ENCODE measurements at places on chromosomes 6 and 20.

- DNase-seq, result no peak
Observed at GRCh38 chr20:8187740-8188139, 55.7 kb downstream of the PLCB1 start.

GRCh38 chr6:129679275-129679674, 30.7 kb downstream of the ARHGAP18 start:
- DNase-seq, result no peak

DNA sequence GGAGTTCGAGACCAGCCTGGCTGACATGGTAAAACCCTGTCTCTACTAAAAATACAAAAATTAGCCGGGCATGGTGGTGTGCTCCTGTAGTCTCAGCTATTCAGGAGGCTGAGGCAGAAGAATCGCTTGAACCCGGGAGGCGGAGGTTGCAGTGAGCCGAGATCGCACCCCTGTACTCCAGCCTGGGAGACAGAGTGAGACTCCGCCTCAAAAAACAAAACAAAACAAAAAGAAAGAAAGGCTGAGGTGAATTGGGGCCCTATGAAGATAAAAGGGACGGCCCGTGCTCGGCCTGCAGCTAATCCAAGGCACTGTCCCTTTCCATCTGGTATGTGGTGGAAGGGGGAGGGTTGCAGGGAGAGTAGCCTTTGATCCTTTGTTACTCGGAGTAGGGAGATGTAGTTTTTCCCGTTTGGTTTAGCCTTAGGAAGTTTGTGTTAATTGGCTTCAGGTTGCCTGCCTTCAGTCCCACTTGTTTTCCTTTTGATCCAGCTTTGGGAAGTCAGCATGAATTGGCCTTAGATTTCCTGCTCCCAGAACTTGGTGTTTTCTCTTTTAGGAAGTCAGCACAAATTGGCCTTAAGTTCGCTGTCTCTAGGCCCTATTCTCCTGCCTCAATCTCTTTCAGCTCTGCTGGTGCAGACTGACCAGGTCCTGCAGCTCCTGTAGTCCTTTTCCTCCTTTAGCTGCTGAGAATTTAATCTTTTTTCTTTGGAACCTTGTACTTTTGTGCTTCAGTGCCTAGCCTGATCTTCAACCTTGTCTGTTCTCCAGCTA, 36.1 kb upstream of the PAQR8 start:
- DNase-seq, result no peak

DNA sequence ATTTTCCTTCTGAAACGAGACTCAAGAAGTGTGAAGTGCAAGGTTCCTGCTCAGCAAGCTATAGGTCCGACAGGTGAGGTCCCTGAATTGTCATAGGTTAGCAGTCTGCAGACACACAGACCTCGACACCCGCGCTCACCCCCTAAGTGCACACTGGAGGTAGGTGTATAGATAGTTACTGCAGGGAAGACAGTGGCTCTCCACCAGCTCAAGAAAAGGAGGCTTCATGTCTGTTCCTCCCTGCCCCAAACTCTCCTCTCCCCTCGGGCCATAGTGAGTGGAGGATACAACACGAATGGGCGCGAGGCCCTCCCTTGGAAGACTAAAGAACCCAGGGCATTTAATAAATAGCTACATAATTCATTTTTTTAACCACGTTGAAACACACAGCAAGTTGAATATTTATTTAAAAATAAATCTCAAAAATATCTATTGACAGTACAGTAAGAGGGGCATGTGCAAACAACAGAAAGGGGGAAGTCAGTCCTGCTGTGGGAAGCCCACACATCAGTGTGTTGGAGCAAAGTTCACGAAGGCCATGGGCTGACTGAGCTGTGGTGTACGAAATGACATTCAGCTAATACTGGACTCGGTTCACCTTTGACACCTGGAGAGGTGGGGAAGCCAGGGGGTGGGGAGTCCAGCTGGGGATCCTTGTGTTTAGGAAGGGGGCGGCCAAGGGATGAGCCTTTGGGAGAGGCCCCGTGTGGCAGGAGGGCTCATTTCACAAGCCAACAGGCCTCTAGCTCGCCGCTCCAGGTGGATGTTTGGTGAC, 10.7 kb downstream of the SPATA2 start:
- DNase-seq, result no peak

DNA sequence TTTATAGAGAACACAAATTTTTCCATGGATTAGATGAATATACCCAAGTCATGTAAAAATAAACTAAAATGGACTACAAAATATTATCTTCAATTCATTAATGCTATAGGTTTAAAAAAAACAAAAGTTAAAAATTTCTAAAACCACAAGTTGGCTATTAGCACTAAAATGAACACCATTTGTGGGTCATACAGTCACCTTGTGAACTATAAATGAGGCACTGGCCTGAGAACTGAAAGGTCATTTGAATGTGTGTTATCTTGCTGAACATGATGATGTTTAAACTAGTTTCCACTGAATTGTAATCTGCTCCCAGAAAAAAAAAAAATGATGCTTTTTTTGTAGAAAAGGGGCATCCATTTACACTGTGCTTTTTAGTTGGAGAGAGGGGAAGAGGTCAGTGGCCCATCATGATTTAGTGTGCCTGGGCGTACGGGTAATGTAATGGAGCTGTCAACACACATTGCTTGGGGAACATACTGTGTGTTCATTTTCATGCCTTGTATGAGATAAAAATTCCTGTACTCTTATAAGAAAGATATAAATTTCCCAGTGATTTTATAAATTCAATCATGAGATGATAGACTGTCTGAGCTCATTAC, 96.6 kb upstream of the FKBP1C start:
- no peak for DNase-seq

DNA sequence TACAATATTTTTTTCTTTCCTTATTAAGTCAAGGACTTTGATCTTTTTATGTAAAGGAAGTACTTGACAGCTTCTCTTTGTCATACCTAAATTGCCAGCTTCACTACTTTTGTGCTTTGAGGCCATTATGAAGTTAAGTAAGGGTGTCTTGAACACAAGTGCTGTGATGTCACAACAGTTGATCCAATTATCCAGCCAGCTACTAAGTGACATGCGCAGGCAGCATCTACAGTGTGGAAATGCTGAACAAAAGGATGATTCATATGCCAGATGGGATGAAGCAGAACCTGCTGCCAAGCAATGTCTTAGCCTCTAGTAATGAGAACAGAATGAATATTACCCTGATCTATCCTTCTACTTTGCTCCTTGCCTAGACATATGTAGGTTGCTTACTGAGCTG, 68.3 kb upstream of the TMEM244 start:
- no peak for DNase-seq

- no peak for DNase-seq
Observed at GRCh38 chr20:54645445-54646155, 170.2 kb downstream of the DOK5 start.

GRCh38 chr20:58241766-58242465, 13.5 kb upstream of the ANKRD60 start:
- DNase-seq, result no peak

- no peak for DNase-seq
Observed at GRCh38 chr6:19979059-19979458, 141.9 kb downstream of the ID4 start.

DNA sequence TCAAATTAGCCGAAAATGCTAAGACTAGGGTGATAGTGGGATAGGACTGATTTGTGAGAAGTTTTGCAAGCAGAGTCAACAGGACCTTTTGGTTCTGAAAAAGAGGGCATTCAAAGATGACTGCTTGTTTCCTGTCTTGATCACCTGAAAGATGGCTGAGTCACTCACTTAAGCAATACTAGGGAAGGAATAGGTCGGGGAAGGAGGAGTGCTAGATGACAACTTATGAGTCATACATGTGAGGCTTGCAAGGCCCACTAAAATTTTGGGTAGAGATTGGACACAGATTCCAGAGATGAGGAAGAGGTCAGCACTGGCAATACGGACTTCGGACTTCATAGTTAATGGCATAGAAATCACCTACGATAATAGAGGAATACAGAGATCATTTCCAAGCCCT, 89.2 kb downstream of the FAM83B start:
- DNase-seq, result no peak

DNA sequence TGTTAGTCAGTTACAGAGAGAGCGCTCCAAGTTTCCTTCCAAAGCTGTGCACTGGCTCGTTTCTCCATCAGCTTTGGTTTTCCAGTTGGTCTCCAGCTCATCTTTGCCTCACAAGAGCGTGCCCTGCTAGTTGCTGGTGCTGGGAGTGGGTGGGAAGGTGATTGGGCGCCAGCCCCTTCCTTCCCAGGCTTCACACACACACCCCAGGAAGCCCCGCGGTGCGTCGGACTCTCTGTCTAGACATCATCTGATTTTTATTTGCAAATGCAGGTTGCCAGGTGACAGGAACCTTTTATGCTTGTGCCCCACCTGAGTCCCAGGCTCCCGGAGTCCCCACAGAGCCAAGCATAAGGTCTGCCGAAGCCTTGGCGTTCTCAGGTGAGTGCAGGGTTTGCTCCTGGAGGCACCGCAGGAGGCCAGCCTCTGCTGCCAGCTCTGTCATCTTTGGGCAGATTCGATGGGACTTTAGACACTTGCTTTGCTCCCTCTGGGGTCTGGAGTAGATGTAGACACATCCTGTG, 7.1 kb downstream of the IRF4 start:
- no peak for DNase-seq

DNA sequence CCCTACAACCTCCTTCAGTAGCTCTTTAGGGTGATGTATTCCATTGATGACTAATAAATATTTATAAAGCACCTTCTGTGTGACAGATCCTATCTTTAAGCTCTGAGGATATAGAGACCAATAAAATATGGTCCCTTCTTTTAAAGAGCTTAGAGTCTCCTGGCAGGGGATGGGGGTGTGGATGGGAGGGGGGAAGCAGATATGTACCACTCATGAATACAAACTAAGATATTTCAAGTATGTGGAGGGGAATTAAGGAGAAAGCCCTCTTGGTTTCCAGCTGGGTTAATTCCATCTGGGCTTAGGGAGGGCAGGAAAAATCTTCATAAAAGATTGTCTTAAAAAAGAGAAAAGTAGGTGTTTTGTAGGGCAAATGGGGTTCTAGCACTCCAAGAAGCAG, 21.6 kb upstream of the FBXO9 start:
- no peak for DNase-seq

DNA sequence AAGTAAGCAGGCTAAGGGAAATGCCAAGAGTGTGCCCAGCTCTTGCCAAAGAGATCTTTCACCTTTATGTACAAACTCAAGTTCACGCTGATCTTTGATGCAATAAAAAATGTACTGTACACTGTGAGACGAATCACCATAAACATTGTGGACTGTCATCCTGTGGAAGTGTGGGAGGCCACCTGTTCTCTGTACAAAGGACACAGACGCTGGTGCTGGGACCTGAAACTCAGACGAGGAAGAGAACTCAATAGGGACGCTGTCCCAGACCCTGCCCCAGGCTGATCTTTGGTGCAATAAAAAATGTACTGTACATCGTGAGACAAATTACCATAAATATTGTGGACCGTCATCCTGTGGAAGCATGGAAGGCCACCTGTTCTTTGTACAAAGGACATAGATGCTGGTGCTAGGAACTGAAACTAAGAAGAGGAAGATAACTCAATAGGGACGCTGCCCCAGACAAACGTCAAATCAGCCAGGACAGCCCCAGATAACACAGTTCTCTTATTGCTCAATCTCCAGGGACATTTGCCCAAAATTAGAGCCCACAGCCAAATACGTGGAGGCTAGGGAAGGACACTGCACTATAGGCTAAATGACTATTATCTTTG, 312.7 kb upstream of the SGK1 start:
- DNase-seq, result no peak

GRCh38 chr6:137214931-137215330, 4.3 kb downstream of the IFNGR1 start:
- no peak for DNase-seq

DNA sequence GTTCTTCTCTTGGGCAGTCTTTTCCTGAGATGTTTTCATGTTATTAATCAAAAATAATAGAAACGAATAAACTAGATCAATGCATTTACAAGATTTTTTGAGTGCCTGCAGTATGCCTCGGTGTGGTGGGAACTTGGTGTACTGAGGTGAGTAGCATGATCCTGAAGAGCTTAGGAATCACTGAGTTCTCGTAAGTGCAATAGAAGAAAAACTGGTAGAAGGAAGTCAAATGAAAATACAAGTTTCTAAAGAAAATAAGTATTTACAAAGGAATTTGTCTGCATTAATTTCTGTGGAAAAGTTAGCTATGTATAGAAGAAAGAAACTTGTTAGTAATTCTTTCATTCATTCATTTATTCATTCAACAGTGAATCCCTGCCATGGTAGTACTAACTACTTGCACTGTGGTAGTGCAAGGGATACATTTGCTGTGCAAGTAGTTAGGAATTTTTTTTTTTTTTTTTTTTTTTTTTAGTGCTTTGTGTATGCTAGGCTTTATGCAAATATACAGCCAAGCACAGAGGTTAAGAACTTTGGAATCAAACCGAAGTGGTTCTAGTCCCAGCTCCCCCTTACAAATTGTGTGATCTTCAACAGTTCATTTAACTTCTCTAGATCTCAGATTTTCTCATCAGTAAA, 13.9 kb downstream of the NT5E start:
- DNase-seq, result no peak

DNA sequence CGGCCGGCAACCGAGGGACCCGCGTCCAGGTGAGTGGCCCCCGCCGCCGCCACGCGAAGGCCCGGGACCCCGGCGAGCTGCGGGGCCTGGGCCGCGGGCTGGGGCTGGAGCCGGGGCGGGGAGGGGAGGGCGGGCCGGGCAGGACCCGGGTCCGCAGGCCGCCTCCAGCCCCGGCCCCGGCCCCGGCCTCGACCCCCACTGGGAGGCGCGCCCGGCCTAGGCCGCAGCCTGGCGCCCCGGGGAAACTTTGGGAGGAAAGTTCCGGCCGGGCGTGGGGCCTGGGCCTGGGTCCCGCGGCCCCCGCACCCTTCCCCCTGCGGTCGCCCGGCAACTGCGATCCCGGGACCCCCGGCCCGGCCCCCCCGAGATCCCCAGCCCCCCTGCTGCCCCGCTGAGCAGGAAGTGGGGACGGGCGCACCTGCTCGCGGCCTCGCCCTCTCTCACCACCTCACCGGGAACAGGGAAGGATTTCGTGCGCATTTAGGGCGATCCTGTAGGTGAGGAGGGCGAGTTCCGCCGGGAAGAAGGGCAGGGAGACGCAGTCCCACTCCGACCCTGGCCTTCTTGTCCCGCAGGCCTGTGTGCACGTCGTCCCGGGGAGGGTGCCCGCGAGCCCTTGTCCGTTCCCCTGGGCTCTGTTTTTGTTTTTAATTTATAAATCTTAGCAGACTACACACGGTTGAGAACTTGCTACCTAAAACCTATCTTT, 402 bp downstream of the OSBPL2 start:
- DNase-seq, result no peak

DNA sequence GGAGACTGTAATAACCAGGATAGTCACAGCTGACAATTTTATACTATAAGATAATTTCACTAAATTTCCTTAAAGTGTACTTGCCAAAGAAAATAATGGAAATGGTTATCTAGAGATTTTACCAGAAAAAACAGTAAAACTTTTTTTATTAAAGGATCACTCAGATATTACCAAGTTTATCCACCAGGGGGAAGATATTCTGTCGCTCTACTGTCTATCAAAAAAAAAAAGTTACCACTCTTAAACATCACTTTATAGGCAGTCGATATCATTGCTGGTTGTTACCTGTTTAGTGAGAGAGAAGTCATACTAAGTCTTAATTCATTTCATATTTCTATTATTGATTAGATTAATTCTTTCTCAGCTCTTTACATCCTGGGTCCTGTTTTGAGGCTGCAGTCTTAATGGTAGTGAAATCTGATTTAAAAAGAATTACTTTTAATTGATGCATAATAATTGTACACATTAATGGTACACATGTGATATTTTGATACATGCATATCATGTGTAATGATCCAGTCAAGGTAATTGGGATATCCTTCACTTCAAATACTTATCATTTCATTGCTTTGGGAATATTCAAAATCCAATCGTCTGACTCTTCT, 18.9 kb downstream of the L3MBTL3 start:
- DNase-seq, result no peak

All from effector memory CD4-positive, alpha-beta T cell (primary cell).